Cardiac muscle cell (in vitro differentiated cells and primary cell): ENCODE measurements at places on chromosomes 7 and 10. TPM values are rescaled to one million over a fixed set of nuclear protein-coding genes. Genes with fewer than 3 reads are reported as not detected.

DNA sequence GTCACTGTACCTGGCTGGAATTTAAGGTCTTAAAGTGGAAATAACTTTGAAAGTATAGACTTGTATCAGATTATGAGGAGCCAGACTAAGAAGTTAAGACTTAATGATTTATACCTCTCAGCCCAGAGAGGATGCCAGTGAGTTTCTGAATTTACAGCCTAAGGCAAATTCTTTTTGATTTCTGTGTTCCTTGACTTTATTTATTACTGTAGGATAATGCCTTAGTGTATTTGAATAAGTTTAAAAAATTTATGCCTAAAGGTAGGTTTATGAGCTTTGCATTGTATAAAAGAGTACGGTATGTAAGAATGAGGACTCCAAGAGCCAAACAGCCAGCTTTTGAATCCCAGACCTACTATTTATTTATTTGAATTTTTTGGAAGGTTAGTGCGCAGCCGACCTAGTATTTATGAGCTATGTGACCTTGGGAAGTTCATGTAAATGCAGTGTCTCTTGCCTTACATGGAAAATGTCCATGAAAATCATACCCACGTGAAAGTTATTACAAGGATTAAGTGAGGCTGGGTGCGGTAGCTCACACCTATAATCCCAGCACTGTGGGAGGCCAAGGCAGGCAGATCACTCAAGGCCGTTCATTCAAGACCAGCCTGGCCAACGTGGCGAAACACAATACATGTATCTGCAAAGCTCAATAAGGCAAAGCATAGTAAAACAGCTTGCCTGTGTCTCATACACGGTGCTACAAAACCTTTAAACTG, 174.6 kb downstream of the AUTS2 start:
- H3K27ac ChIP-seq, result no peak overlapping the region
- no peaks in the 10 kb centered on the region for H3K36me3 ChIP-seq
- DNase-seq, result no peak

GRCh38 chr10:98338896-98339295, 70.9 kb upstream of the LOXL4 start:
- DNase-seq, result peak; percentile 16
- no peaks in the 10 kb centered on the region for H3K27me3 ChIP-seq
- H3K4me3 ChIP-seq, result no peak overlapping the region
- H3K36me3 ChIP-seq, result no peaks in the 10 kb centered on the region

DNA sequence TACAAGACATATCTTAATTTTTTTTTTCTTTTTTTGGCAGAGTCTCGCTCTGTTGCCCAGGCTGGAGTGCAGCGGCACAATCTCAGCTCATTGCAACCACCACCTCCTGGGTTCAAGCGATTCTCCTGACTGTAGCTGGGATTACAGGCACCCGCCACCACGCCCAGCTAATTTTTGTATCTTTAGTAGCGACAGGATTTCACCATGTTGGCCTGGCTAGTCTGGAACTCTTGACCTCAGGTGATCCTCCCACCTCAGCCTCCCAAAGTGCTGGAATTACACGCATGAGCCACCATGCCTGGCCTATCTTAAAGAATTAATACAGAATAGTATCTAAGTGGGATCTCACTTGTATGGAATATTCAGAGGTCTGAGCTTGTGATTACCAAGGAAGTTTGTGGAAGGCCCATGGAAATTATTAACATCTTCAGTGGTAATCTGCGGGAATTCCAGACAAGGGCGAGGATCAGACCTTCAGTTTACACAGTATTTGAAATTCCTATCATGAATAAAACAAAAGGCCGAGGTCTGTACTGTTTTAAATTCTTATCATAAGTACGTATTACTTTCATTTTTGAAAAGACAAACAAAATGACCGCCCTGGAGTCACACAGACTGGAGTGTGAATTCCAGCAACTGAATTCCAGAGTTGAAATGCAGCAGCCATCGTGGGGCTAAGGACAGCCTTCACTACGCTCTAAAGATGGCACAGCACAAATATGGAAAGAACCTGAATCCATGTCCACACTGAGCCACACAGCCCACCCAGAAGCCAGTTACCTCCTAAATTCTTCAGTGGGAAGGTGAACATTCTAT, 16.7 kb downstream of the GPRIN2 start:
- no peak overlapping the region for H3K4me3 ChIP-seq
- no peak overlapping the region for H3K27ac ChIP-seq
- no peak for DNase-seq
- H3K36me3 ChIP-seq, result no peaks in the 10 kb centered on the region

DNA sequence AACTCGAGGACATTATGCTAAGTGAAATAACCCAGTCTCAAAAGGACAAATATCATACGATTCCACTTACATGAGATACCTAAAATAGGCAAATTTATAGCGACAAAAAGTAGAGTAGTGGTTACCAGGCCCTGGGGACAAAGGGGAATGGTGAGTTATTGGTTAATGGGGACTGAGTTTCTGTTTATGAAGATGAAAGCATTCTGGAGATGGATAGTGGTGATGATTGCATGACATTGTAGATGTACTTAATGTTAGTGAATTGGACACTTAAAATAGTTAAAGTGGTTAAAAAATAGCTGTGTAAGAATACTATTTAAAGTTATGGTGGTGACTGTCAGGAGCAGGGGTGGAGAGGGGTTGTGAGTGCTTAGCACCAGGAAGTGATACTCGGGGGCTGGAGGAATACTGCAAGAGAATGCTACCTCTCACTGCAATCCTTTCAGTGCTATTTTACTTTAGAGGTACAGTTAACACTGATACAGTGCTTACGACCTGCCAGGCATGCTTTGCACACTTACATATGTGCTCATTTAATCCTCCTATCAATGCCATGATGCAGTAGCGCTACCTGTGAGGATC, 16.7 kb upstream of the TEX36 start:
- H3K27ac ChIP-seq, result no peak overlapping the region
- H3K4me3 ChIP-seq, result no peak overlapping the region
- H3K27me3 ChIP-seq, result no peaks in the 10 kb centered on the region
- no peaks in the 10 kb centered on the region for H3K36me3 ChIP-seq
- no peaks in the 10 kb centered on the region for H3K4me1 ChIP-seq

GRCh38 chr10:78218798-78219490, 185.3 kb downstream of the RPS24 start:
- no peak for DNase-seq
- no peaks in the 10 kb centered on the region for H3K36me3 ChIP-seq
- H3K27ac ChIP-seq, result no peak overlapping the region
- no peaks in the 10 kb centered on the region for H3K27me3 ChIP-seq
- peaks cover 39% of the 10 kb centered on the region for H3K4me1 ChIP-seq

CDK14 gene
- 23.1 and 27.9 TPM in 2 replicates for polyA plus RNA-seq

RAB19 gene
- 0.37 and 0.39 TPM in 2 replicates for polyA plus RNA-seq

GRCh38 chr7:104529567-104529966, 201.2 kb downstream of the LHFPL3 start:
- H3K27me3 ChIP-seq, result no peaks in the 10 kb centered on the region
- H3K4me1 ChIP-seq, result no peaks in the 10 kb centered on the region

DNA sequence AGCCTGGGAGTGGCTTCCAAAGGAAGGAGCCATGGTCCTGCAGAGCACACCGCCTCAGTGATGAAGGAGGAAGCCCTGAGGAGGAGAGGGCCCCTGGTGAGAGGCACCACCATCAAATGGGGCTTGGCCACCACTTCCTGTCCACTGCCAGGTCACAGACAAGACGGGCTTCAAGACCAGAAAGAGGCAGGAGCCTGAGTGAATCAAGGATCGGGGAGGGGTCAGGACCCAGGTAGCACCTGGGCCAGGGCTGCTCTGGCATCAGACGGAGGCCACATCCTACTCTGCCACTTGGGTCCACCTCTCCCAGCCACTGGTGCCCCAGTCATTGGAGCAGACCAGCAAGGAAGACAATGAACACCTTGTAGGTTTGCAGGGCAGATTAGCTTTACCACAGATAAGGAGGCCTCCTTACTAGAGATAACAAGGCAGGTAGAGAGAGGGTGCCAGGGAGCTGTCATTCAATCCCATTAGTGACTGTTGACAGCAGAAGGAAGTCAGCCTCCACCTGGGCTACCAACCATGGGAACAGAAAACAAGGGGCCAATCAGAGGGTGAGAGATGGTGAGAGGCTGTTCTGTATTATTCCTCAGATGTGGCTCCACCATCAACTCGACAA, 143.4 kb downstream of the TNS3 start:
- H3K27me3 ChIP-seq, result no peaks in the 10 kb centered on the region
- no peak for DNase-seq
- no peaks in the 10 kb centered on the region for H3K36me3 ChIP-seq

DNA sequence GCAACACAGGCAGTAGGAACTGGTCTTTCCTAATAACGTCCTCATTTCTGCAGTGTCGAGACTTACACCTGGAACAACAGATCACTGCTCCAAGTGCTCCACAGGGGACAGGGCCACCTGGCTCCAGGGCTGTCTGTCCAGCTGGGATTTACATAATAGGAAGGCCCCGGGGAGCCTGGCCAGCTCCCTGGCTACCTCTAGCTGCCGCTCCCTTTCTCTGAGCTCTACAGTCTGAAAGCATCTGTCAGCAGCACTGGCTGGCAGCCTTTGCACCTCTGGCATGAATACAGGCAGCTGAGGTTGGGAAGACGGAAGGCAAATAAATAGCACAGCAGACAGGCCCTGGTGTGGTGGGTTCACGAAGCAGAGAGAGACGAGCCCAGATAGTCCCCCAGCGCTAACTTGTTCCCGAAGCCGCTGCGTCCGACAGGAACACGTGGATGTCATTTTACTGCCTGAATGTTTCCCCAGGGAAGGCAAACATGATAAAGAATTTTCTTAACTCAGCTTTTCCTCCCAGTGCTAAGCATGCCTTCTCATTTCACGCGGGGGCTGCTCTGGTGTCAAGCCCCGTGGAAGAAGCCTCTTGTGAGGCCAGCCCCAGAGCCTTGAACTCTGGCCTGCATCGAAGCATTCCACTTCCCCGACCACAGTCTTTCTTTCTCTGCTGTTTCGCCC, 105.4 kb downstream of the ITIH5 start:
- peaks cover 4% of the 10 kb centered on the region for H3K4me1 ChIP-seq
- no peaks in the 10 kb centered on the region for H3K36me3 ChIP-seq
- peak overlapping the region; percentile 3 for H3K27ac ChIP-seq
- no peak overlapping the region for H3K4me3 ChIP-seq

GRCh38 chr7:151520419-151521261, 945 bp upstream of the RHEB start:
- H3K27ac ChIP-seq, result peak overlapping the region; percentile 99
- no peak for DNase-seq
- H3K36me3 ChIP-seq, result no peaks in the 10 kb centered on the region
- H3K27me3 ChIP-seq, result no peaks in the 10 kb centered on the region
- H3K4me1 ChIP-seq, result no peaks in the 10 kb centered on the region
- H3K4me3 ChIP-seq, result no peak overlapping the region

TMEM213 gene
- not detected in 2 replicates for polyA plus RNA-seq

GRCh38 chr7:37527109-37527508, 78.4 kb upstream of the ELMO1 start:
- no peaks in the 10 kb centered on the region for H3K36me3 ChIP-seq
- no peaks in the 10 kb centered on the region for H3K4me1 ChIP-seq
- DNase-seq, result no peak
- no peak overlapping the region for H3K27ac ChIP-seq
- H3K27me3 ChIP-seq, result no peaks in the 10 kb centered on the region

- H3K27me3 ChIP-seq, result no peaks in the 10 kb centered on the region
- H3K4me1 ChIP-seq, result no peaks in the 10 kb centered on the region
- peak overlapping the region; percentile 63 for H3K27ac ChIP-seq
- H3K36me3 ChIP-seq, result peaks cover 53% of the 10 kb centered on the region
- H3K4me3 ChIP-seq, result no peak overlapping the region
Observed at GRCh38 chr7:33979807-33980355, 74.5 kb downstream of the BMPER start.

FOXP2 gene
- 1.1 and 1.3 TPM in 2 replicates for polyA plus RNA-seq

FBXL13 gene
- 2.1 and 3.4 TPM in 2 replicates for polyA plus RNA-seq

DNA sequence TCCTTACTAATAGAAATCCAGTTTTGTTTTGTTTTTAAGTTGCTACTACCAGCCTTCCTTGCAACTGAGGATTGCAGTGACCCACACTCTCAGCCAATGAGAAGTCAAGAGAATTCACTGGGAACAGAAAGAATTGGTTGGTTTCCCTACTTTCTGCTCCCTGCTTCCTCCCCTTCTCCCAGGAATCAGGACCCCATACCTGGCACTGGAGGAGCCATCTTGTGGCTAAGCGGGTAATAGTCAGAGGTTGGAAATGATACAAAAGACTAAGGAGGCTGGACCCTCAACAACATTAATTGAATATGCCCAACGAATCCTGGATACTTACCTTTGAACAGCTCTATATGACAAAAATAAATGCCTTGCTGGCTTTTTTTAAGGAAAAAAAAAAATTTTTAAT, 6.3 kb downstream of the TMEM176A start:
- no peaks in the 10 kb centered on the region for H3K36me3 ChIP-seq
- H3K4me3 ChIP-seq, result no peak overlapping the region
- no peak for DNase-seq
- H3K4me1 ChIP-seq, result no peaks in the 10 kb centered on the region
- peaks cover 18% of the 10 kb centered on the region for H3K27me3 ChIP-seq

DNA sequence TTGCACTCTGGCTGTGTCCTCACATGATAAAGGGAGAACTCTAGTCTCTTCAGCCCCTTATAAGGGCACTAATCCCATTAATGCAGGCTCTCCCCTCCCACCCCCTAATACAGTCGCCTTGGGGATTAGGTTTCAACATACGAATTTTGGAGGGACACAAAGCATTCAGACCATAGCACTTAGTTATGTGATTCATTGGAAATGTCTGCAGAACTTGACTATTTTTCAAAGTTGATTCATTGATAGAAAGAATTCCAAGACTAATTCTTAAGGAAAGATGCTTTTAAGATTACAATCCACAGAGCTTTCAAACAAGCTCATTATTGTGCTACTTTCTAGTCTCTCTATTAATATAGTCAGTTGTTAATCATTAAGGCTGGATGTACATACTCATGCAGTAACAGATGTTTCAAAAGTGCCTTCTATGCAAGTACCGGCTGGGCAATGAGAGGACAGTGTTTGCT, 85.3 kb upstream of the RPA3 start:
- DNase-seq, result no peak
- no peaks in the 10 kb centered on the region for H3K27me3 ChIP-seq
- H3K4me3 ChIP-seq, result no peak overlapping the region
- no peaks in the 10 kb centered on the region for H3K36me3 ChIP-seq
- H3K4me1 ChIP-seq, result no peaks in the 10 kb centered on the region
- H3K27ac ChIP-seq, result no peak overlapping the region

DNA sequence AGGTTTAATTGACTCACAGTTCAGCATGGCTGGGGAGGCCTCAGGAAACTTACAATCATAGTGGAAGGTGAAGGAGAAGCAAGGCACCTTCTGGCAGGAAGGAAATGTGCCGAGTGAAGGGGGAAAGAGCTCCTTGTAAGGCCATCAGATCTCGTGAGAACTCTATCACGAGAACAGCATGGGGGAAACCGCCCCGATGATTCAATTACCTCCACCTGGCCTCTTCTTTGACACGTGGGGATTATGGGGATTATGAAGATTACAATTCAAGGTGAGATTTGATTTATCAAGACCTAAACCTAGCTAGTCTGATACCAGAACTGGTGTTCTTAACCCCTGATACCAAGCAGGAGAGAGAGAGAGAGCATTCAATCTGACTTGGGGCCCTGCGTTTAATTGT, 258.7 kb downstream of the PTEN start:
- H3K36me3 ChIP-seq, result no peaks in the 10 kb centered on the region
- no peak overlapping the region for H3K27ac ChIP-seq
- no peak overlapping the region for H3K4me3 ChIP-seq
- H3K4me1 ChIP-seq, result no peaks in the 10 kb centered on the region
- no peak for DNase-seq

GRCh38 chr10:117609095-117609795, 66.7 kb downstream of the EMX2 start:
- H3K27ac ChIP-seq, result no peak overlapping the region
- H3K4me1 ChIP-seq, result no peaks in the 10 kb centered on the region
- DNase-seq, result no peak
- peaks cover 12% of the 10 kb centered on the region for H3K27me3 ChIP-seq
